Stimulated activated naive CD8-positive, alpha-beta T cell treated with anti-CD3 and anti-CD28 coated beads, Interleukin-15, amount 100 ng/mL, for 72 hours (primary cell): ENCODE measurements at places on chromosomes 6 and 20.

DNA sequence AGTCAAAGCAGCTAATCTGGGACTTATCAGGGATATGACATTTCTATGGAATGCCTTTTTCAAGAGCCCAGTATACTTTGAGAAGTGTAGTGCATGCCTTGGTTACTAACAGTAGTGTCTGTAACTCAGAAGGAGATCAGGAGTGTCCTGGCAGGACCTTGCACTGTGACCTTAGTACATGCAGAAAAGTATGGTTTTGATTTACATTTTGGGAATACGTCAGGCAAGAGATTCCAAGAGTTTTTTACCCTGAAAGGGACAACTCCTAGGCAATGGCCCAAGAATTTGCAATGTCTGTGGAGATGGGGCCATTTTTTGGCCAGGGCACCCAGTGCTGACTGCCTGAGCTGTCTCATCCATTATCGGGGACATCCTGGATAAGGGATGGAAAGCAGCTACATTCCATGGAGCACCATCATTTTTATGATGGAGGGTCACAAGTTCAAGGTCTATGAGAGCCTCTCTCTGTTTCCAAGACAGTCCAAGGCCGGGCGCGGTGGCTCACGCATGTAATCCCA lies 80.2 kb downstream of the FAM50B start:
- no peak for DNase-seq

DNA sequence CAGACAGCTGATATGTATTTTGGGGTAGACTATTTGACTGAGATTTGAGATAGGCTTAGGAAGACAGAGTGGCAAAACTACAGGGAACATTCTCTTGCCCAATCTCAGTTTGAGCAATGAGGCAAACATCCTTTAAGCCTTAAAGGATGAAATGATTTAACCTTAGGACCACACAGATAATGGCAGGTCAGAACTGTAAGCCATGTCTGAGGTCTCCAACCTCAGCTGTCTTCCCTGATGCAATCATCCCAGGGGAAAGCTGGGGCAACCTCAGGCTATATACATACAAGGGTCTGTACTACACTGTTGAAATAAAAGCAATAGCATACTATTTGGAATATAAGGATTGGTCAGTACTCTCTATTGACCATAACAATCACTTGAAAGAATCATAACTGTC lies 83.8 kb upstream of the NUP153 start:
- DNase-seq = no peak

DNA sequence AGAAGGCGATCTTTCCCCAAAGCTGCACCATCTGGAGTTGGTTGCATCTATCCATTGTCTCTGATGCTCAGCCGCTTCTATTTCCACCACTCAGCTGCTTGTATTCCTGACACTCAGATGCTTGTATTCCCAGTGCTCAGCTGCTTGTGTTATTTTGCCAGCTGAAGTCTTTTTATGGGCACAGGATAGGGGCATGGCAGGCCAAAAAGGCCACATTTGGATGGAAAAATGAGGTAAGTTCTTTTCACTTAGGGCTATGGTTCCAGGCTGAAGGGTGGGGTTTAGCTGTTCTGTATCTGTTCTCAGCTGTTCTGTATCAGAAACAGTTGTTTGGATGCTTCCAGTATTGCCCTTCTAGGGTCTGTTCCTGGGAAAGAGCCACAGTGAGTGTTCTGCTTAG lies 944.9 kb downstream of the QKI start:
- DNase-seq = no peak

- DNase-seq = no peak
Observed at GRCh38 chr20:45346851-45347250, 1.4 kb downstream of the SDC4 start.

DNA sequence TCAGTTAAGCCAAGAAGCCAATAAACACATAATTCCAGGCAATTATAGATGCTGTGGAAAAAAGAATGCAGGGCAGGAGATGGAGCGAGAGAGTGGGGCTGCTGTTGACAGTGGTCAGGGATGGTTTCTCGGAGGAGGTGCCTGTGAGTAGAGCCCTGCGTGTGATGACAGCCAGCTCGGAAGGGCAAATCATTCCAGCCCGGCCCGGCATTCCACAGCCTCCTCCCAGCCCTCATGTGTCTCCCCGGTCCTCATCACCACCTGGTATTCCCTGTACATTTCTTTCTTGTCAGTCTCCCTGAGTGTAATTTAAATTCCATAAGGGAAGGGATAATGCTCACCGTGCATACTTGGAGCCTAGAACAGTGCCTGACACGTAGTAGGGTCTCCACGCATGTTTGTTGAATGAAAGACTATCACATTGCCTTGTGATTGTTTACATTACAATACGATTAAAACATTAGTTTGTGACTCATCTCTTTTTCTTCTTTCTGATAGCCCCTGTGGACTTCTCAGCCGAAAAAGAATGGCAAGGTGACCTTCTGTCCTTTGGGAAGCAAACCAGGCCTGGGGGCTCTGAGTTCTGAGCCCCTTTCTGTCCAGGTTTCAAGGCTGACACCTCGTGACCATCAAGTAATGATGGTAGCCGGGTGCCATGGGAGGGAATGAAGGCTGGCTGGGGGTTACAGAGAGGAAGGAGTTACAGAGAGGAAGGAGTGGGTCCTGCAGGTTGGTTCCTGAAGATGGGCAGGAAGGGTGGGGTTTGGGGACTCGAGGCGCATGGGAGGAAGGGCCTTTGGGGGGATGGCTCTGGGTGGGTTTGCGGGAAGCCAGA lies 379.5 kb upstream of the SULF2 start:
- DNase-seq = no peak

DNA sequence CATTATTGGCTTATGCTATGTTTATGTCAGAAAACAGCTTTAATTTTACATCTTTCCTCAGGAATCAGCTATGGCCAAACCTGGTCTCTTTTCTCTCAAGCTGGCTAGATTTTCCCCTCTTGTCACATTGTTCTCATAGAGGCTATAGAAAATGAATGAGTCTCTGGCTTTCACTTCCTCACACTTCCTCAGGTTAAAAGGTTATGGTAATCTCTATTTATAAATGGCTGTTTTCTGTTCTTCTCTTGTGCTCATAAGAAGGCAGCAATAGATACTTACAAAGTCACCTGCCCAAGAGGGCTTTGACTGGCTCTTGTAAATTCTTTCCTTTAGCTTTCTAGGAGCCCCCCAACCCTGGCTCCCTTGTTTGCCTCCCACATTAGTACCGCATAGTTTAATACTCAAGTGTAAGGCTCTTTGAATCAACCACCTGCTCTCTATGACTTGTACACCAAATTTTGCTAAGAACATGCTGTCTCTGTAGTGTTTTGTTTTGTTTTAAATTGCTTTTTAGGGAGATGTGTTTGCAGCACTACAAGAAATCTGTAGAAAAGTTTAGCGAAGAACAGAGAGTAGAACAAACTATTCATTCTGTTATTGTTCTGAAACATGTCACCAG lies 897.4 kb upstream of the CITED2 start:
- no peak for DNase-seq
